Muscle of leg (tissue), 16 donors: ENCODE measurements at places on chromosomes 11 and 22.

GRCh38 chr22:45916515-45916914 lies 60.4 kb downstream of the WNT7B start:
- DNase-seq = no peak

DNA sequence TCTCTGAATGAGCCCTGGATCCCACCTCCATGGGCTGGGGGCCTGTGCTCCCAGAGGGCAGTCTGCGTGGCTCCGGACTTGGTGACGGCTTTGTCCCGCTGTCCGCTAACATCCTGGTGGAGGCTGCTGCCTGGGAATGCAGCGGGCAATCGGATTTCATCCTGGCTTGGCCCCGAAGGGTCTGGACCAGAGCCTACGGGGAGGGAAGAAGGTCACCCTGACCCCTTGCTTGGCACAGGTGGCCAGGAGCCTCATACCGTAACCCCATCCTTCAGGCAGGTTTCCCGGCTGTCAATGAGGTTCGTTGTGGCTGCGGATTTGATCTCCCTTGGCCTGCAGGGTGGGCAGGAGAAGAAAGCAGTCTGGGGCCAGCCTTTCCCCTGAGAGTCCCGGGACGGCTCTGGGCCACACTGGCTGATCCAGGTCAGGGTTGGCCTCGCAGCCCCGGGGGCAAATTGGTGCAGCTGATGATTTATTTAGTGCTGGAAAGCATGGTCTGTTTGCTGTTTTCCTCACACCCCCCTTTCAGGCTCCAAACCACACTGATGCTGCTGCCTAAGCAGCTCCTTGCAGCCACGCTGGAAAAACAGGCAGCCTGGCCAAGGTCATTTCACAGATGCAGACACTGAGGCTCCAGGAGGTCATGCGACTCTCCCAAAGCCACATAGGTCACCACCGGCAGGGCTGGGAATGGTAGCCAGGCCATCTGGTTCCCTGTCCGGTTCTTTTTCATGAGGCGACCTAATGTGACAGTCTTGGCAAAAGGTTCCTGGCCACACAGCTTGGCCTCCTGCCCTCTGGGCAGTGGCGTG lies 15.0 kb downstream of the PRDM11 start:
- no peak for DNase-seq

GRCh38 chr11:115699733-115700132 lies 195.5 kb upstream of the CADM1 start:
- peak; percentile 97 for DNase-seq

- DNase-seq = peak; percentile 54
These were observed 18.8 kb downstream of the PRPF19 start for GRCh38 chr11:60887556-60887955.

DNA sequence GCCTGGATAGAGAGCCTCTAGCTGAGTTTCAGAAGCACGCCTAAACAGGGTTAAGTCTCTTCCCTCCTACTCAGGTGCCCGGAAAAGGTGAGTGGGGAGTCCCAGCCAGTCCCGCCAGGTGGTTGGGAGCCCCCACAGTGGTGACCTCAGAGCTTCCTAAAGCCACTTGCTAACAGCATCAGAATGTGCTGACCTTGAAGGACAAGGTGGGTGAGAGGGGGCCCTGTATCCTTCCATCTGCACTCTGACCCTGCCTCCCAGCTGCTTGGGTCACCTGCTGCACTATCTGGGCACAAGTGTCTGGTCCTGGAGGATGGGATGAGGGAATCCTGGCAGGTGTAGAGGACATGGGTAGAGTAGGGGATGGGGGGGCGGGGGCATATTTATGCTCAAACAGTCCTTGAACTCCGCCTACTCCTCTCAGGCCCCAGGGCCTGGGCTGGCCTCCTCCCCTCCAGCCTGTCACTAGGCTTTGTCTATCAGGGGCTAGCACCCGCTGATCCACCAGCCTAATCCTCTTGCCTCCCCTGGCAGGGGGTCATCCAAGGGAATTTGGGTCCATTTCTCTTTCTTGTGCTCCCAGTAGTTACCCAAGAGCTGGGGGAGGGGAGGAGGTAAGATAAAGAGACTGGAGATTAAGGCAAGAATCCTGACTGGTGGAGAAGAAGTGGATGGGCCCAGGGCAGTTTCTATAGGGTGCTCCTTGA lies 3.4 kb downstream of the USP2 start:
- no peak for DNase-seq

DNA sequence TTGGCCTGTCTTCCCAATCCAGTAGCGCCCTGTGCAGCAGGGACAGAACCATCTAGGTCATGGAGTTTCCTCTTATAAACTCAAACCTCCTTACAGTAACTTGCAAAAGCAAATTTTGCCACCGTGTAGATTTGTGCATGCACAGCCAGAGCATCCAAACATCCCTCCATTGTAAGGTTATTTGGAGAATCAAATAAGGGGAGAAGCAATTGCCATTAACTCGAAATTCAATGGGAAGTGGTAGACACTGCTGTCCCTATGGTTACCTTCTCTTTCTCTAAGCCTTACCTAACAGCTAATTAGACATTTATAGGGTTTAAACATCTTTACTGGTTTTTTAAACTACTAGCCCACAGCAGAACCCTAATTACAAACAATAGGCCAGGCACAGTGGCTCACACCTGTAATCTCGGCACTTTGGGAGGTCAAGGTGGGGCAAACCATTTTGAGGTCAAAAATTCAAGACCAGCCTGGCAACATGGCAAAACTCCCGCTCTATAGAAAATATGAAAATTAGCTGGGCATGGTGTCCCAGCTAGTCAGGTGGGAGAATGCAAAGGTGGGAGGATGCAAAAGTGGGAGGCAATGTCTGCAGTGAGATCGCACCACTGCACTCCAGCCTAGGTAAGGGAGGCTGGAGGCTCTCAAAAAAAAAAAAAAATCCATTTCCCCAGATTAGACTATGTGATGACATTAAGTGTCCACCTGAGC lies 6.6 kb downstream of the HSPA8 start:
- no peak for DNase-seq

DNA sequence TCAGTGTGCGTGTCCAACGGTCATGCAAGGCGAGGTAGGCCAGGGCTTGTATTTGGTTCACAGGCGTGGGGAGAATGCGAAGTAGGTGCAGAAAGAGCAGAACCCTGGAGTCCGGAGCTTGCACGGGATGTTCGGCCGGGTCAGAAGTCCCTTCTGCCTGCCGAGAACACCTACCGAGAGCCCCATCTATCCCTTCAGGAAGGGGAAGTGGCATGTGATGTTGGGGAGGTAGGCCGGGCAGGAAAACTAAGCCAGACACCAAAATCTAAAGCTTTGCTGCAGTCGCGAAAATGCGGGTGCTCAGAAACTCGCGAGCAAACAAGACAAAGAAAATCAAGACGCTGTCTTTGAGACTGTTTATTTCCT lies 435 bp upstream of the TAF6L start:
- DNase-seq = no peak

GRCh38 chr22:31098632-31099110 lies 8.7 kb downstream of the SELENOM start:
- peak; percentile 20 for DNase-seq

DNA sequence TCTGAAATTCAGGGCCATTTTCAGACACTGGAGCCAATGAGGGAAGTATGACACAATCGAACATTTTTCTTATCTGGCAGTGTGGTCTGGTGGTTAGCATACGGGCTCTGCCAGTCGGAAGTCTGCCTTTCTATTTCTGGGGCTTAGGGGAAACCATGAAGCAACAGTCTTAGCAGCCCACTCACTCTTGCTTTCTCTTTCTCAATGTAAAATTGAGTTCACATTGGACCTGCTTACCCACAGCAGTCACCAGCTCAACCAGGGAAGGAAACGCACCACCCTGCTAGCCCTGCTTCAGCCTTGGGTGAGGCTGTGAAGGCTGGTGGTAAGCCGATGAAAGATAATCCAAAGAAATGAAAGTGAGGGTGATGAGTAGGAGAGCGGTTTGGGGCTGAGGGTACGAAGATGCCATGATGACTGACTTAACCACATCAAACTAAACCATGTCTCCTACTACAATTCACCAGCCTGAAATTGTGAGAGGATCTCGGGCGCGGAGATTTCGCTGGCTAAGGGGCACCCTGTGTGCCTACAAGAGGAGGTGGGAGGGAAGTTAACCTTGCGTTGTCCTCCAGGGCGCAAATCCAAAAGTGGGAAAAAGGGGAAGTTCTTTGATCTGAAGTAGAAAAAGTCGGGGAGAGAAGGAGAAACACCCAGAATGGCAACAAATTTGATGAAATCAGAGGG lies 2.0 kb upstream of the LMO2 start:
- peak; percentile 41 for DNase-seq

DNA sequence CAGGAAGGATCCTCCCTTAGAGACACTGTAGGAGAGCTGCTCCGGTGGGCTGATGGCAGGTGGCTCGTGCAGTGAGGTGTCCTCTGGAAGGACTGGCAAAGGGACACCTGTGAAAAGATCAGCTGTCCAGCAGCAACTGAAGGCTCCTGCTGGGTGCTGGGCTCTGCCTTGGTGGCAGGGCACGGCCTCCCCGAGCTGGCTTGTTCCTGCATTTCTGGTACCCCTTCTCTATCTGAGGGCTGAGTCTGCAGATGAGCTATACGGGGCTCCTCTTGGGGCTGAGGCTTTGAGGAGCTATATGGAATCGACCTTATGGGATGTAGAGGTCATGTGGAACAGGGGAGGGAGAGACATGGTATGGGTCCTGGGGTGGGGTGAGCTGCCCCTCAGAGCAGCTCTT lies 875.8 kb downstream of the BRD1 start:
- DNase-seq = no peak

- DNase-seq = no peak
These were observed 26.1 kb upstream of the CLMP start for GRCh38 chr11:123221096-123221561.

- DNase-seq = no peak
These were observed 263.8 kb upstream of the NARS2 start for GRCh38 chr11:78838417-78838816.

DNA sequence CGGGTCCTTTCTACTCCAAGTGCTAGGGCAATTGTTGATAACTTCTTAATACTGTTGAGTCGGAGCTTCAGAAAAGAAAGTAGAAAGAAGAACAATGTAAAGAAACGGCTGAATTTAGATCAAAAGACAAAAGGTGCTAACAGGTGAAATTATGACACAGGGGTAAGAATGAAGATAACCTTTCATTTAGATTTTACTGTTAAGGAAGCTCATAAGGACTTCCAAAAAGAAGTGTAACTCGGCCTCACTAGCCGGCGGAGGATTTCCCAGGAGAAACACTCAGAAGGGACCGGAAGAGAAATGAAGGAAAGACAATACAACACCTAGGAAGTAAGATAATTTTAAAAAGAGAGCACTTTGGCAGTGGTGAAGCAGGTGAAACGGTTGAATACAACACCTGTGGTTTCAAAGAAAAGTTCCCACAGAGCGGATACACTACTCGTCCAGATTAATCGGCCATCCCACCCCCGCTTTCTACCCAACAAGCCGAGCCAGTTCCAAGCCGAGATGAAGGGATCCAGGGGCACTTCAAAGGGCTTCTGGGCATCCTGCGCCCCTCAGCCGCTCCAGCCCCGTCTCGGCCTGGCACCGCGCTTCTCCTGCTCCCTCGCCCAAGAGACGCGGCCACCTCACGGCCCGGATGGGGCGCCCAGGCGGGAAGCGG lies 737 bp downstream of the PPP2R1B start:
- DNase-seq = peak; percentile 39

DNA sequence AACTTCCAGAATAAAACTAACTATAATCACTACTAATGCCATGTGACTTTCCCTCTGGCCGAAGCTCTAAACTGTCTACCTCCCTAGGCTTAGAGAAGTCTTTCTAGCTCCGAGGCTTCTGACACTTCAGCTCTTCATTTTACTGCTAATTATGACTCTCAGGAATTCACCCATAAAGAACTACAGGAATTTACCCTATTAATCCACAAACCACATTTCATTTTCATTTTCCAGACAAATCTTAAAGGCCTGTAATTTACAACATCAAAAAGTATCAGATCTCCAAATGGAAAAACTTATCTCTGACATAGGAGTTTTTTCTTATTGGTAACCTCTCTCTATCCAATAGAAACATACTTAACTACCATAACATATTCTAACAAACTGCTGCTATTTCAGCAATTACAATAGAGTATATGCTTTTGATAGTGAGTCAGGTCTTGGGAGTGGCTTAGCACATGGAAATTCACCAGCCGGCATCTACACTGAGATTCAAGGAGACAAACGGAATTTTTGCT lies 33.4 kb downstream of the MRTFA start:
- peak; percentile 40 for DNase-seq

DNA sequence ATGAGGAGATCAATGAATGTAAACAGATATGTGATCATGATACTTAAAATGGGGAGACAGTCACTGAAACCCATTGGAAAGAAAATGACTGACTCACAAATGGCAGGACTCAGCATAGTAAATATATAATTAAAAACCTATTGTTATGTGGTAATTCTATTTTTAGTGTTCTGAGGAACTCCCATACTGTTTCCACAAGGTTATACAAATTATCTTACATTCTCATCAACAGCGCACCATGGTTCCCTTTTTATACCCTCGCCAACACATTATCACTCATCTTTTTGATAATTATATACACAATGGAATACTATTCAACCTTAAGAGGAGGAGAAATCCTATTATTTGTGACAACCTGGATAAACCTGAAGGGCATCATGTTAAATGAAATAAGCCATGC lies 17.1 kb downstream of the OR5B21 start:
- no peak for DNase-seq

DNA sequence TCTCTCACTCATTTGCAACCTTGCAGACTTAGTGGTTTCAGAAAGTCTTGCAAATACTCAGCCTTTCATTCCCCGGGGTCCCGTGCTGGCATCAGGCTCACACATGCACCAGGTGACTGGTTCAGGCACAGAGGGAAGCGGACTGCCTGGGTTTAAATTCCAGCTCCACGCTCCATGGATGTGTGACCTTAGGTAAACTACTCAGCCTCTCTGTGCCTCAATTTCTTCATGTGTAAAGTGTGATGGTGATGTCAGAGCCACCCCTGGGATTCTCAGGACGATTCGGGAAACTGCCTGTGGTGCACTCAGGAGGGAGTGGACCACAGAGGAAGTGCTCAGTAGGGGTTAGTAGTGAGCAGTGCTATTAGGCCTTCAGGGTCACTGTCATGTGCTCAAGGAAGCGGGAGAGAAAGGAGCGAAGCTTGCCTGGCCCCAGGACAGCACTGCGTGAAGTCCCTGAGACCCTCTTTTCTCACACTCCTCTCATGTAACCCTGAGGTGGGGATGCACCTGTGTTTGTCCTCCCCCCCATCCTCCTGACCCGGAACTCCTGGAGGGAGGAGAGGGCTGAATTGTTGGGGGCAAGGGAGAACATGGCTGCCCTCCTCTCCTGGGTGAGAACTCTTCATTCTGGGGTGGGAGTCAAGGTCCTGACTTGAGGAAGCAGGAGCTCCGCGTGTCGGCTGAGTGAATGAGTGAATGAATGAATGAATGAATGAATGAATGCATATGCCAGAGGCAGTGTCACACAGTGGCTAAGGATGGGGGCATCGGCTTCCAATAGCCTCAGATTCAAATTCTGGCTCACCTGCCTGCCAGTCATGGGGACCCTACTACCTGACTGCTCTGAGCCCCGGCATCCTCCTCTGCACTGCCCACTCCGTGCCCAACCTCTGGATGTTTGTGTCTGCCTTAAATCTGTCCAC lies 14.4 kb upstream of the UPK3A start:
- no peak for DNase-seq
